ENCODE measurements at places on chromosomes 4 and X.

DNA sequence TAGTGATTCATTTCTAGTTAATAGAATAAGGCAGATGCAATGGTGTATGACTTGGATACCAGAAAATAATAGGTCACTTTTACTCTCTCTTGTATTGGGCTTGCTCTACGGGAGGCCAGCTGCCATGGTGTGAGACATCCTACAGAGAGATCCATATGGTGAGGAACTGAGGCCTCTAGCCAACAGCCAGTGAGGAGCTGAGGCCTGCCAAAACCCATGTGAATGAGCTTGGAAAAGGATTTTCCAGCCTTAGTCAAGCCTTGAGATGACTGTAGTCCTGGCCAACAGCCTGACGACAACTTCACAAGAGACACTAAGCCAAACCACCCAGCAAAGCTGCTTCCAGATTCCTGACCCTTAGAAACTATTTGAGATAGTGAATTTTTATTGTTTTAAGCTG lies 1300.2 kb downstream of the RAPGEF2 start:
- DNase-seq, result no peak

GRCh38 chr4:32429151-32429550 lies 1709.0 kb downstream of the PCDH7 start:
- no peak for DNase-seq

- no peak for DNase-seq
Observed at GRCh38 chr4:1571165-1572009, 112.7 kb downstream of the FAM53A start.

GRCh38 chrX:51569561-51569960 lies 49.2 kb downstream of the CENPVL3 start:
- DNase-seq, result no peak

- DNase-seq, result no peak
Observed at GRCh38 chr4:144649646-144650045, 3.7 kb downstream of the HHIP start.

DNA sequence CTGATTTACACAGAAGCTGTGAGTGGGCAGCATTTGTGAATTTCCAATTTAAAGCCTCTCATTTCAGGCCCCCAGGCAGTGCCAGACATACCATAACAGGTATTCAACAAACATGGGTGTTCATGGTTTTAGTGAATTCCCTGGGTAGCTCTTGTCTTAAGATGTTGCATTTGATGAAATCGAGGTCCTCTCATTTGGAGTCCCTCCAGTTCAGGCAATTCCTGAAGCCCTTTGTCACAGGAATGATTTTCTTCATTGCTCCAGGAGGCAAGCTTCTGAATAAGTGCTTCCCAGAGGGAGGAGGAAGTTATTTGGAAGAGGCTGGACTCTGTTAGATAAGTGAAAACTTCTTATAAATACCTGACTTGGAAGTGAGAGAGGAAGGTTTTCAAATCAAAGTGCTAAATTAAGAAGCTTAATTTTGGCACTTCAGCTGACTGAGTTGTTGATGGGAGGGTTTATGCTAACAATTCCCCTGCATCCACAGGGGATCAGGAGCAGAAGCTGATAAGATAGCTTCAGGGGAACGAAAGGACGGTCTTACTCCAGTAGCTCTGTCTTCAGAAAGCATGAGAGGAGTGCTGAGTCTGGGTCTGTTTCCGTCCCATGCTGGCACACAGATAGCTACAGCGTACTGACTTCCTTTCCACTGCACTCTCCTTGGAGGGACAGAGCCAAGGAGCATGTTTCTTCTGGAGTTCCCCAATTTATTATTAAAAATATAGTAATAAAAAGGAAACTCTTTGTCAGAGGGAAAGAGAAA lies 543.1 kb downstream of the GBA3 start:
- no peak for DNase-seq

DNA sequence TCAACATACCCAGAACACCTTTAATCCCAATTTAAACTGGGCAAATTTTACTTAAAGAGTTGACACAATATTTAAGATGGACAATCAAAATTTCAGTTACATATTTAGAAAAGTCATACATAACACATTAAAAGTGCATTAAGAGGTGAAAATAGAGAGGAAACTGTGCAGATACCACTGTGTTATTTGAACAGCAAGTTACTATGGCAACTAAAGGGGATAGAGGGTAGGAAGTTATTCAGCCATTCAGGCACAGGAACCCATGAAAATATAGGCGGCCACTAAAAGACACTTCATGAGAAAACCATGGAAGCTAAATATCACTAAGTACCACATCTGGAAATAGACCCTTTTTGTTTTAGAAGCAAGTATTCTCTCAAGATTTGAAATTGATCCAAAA lies 75.1 kb downstream of the PDGFC start:
- DNase-seq, result no peak

DNA sequence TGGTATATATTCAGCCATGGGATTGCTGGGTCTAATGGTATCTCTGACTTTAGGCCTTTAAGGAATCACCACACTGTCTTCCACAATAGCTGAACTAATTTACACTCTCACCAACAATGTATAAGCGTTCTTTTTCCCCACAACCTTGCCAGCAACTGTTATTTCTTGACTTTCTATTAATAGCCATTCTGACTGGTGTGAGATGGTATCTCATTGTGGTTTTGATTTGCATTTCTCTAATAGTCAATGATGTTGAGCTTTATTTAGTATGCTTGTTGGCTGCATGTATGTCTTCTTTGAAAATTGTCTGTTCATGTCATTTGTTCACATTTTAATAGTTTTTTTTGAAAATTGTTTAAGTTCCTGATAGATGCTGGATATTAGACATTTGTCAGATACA lies 235.2 kb downstream of the HEPH start:
- no peak for DNase-seq

DNA sequence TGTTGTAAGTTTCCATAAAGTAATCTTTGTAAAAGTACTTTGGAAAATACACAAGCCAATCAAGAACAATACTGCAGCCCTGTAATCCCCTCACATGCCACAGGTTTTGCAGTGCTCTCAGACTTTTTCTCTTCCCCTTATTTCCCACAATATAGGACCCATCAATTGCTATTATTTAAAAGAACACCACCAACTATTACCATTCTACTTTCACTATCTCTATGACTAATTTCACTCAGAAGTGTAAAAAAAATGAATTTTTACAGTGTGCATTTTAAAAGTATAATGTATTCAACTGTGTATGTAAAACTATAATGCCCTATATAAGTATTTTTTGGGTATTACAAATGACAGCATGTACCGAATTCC lies 1.7 kb downstream of the ATP8A1 start:
- DNase-seq, result no peak

DNA sequence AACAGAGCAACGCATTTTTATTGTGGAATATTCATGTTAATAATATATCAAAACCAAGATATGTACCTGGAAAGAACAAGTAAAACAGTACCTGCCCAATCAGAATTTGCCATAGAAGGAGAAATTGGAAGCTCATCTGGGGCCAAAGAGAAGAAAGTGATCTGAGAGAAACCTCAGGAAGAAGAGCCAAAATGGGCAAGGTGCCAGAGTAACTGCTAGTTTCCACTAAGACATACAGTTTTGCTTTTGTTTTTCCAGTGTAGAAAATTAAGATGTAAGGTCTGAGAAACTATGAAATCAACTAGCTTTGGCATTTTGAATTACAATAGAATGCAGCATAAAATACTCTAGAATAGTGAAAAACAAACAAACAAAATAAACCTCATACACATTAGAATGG lies 2201.2 kb downstream of the ARAP2 start:
- no peak for DNase-seq

GRCh38 chr4:66376921-66377320 lies 706.6 kb upstream of the EPHA5 start:
- no peak for DNase-seq

DNA sequence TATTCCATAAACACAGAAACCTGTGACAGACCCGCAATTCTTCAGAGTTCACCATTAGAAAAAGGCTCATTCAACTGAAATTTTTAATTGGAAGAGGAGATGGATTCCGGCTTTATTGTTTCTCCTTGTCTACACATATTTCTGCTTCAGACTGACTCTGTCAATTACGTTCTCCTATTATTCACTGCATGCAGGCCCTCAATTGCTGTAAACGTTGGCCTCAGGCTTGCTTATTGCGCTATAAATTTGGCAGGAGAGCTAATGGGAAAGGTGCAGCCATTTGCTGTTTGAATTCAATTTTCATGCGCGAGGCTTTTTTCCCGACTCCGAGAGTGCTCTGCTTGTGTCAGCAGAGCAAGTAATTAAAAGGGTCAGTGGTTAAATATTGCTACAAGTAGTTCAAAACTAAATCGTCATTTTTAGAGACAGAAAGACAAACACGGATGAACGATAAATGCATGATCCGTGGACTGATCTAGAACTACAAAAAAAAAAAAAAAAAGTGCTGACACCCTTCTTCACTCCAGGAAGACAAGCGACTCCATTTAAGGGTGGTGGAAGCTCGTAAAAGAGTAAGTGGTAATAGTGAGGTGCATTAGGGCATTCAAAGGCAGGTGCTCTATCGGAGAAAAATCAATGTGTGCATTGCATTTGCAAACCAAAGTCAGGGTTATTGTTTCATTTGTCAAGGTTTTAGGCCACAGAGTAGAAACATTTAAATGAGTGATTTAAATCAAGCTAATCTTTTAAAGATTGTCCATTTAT lies 841.6 kb upstream of the FRG1 start:
- no peak for DNase-seq

- DNase-seq, result no peak
Observed at GRCh38 chrX:130158311-130158710, 7.3 kb downstream of the AIFM1 start.

GRCh38 chrX:32572644-32573043 lies 638.7 kb downstream of the DMD start:
- DNase-seq, result no peak

GRCh38 chr4:90495211-90495610 lies 368.0 kb downstream of the CCSER1 start:
- DNase-seq, result no peak

DNA sequence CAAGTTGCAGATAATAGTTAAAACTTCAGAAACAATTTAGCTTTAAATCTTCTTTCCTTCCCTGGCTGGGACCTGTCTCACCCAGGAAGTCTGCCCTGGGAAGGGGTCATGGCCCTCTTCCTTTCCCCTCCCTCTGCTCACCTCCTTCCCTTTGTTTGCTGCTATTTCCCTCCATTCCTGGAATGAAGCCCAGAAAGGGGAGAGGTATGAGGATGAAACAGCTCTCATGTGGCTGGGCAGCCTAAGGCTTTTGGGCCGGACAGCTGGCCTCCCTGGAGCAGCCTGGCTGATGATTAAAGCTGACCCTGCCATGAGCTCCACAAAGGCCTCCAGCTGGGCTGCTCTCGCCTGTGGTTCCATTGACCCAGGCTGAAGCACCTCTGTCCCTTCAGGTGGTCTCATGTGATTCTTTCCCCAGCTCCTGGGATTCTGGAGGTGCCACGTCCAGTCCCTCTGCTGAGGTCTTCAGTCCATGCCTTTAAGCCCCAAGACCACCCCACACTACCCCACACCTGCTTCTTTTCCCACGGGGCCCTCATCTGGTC lies 202.1 kb downstream of the PTTG2 start:
- DNase-seq, result no peak

GRCh38 chr4:124537971-124538370 lies 174.6 kb downstream of the ANKRD50 start:
- no peak for DNase-seq

All from Jurkat, Clone E6-1 (cell line).